Breast epithelium (tissue), 4 donors: ENCODE measurements at places on chromosomes 7 and 10.

DNA sequence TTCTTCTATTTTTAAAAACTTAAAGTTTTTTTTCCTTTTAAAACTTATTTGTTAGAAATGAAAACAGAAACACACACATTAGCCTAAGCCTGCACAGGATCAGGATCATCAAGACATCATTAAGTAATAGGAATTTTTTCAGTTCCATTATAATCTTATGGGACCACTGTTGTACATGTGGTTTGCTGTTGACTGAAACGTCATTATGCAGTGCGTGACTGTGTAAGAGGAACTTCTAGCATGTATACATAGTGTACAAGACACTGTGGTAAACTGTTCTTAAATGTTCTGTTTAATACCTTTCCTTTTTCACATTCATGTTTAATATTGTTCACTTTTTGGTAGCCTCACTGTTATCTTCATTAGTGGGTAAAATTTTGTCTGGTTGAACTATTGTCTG, 12.1 kb downstream of the ENTPD7 start:
- DNase-seq = no peak

DNA sequence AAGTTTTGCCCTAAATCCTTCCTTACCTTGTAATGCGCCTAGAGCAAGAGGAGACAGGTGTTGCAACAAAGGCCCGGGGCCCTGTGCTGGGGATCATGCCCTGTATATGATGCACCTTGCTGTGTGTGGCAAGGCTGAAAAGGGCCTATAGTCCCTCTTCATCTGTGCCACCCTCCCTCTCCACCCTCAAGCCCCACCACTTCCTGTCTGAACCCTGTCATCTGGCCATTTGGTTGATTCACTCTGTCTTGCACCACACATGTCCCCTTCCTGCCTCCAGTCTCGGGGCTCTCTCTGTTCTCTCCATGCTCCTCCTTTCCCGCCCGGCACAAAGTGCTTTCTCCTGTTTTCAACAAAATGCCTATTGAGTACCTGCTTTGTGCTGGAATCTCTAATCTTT, 11.5 kb upstream of the MALSU1 start:
- no peak for DNase-seq

- DNase-seq = no peak
Observed at GRCh38 chr7:54339073-54339472, 203.1 kb upstream of the VSTM2A start.

GRCh38 chr7:44637788-44638594, 31.6 kb downstream of the OGDH start:
- DNase-seq = no peak

GRCh38 chr7:50695026-50695425, 87.7 kb downstream of the GRB10 start:
- no peak for DNase-seq

GRCh38 chr10:131778385-131778784, 122.4 kb upstream of the PPP2R2D start:
- no peak for DNase-seq

GRCh38 chr7:77407906-77408305, 8.2 kb downstream of the GSAP start:
- no peak for DNase-seq

DNA sequence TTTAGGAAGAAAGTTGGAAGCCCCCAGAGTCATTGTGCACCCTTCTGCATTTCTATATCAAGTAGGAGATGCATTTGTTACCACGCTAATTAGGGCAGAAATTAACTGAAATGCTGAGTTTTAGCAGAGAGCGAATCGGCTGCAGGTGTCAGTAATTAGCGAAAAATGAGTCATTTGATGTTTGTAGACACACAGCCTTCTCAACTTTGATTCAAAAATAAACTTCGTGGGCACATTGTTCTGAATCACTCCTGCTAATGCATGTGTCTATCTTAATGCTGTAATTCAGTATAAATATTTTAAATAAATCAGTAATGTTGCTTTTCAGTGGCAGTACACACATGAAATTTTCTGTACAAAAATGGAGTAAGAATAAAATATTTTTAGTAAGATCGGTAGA, 109.5 kb upstream of the CARD11 start:
- no peak for DNase-seq

GRCh38 chr10:3832022-3832786, 47.2 kb upstream of the KLF6 start:
- no peak for DNase-seq

DNA sequence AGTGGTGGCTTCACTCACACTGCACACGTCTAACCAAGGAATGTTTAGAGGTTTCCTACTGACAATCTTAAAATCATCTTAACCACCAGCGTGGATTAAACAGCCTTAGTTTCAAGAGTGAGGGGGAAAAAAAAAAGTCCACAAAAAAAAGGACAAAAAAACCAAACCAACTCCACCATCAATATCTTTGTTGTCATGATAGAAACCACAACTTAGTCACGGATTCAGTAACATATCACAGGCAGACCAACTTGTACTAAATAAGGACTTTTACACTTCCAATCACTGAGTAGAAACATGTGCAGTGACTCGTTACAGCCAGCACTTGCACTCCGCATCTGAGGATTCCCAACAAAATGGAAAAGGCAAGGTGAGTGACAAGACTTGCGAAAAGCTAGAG, 46.5 kb downstream of the FAM171A1 start:
- DNase-seq = no peak

DNA sequence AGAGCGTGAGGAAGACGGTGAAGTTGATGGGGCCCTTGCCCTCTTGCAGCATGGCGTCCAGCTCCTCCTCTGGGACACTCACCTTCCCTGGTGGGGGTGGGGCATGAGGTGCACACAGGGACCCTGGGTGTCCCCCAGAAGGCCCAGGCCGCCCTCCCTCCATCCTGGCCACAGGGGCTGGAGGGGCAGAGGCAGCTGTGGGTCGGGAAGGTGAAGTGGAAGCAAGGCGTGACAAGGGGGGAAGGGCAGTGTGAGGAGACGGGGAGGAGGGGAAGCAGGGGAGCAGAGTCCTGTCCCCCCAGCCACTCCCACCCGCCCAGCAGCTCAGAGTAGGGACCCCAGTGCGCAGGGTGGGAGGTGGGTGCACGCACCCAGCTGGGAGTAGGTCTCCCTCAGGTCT, 791 bp downstream of the MYL7 start:
- no peak for DNase-seq

DNA sequence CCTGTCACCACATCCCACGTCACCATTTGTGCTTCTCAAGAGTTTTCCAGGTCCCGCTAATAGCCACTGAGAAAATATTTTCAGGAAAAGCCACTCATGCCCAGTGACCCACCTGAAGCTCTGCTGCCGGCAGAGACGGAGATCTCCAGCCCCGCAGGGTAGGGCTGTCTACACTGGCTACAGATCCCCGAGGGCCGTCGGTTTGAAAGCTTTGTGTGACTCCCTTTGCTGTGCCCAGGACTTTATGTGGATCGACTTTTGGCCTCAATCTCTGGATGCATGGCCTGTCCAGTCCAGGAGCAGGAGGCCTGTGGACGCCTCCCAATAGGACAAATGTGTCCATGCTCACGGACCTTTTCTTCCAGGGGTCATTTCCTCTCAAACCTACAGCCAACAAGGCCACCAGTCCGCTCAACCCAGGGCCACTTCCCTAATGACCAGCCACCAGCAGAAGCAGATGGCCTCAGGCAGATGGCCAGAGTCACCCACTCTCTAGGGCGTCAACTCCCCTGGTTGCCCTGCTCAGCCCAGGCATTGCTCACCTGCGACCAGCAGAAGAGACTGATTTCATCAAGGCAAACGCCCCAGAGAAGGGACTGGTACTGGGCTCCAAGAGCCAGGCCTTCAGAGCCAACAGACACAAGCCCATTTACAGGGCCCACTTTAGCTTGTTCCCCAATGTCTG, 76.4 kb downstream of the OAT start:
- DNase-seq = peak; percentile 45

DNA sequence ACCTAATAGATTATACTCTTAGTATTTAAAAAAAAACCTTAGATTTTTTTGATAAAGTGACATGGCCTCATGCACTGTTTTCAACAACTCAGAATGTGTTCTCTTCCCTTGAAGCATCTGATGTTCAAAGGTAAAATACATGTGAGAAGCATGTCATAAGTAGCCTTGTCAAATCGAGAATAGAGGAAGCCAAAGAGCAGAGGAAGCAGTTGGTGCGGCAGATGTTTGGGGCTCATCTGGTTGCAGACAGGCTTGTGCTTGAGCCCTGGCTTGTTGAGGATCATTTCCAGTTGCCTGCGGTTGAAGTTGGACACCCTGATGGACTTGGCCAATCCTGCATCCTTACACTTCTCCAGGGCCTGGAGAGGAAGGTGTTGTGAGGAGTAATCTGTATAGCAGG, 59.2 kb downstream of the AKR1E2 start:
- DNase-seq = no peak

- DNase-seq = no peak
Observed at GRCh38 chr10:98402478-98402877, 12.5 kb downstream of the PYROXD2 start.

DNA sequence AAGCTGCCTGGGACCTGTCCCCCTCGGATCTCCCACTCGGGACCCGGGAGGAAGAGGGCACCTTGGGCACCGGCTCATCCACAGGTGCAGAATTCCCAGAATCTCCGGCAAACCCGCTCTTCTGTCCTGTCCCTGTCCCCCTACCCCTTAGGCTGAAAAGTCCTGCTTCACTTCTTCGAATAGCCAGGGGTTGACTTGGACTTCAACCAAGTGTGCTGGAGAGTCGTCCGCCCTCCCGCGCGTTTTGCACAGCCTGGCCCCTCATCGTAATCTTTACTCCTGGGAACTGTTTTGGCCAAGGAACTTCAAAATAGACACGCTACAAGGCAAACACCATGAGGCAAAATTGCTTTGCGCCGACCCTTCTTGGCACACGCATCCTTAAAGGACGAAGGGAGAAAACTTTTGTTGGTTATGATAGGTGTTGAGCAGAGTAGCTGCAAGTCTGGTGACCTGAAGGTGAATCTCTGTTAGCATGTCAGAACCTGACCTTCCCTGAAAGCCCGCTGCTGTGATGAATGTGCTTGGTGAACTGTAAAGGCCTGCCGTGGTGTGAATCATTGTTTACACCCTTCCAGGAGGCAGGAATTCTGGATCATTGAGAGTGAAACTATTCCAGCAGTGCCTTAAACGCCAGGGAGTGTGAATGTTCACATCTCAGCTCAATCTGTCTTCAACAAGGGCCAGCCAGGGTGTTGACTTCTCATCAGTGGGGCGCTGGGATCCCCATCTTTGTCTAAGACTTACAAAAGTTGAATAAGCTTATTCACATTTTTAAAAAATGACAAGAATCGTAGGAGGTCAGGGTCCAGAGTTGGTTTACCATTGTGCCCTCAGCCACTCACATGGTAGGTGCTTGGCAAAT, 589 bp upstream of the RAPGEF5 start:
- DNase-seq = no peak

GRCh38 chr10:113335592-113335991, 217.3 kb upstream of the HABP2 start:
- DNase-seq = no peak

DNA sequence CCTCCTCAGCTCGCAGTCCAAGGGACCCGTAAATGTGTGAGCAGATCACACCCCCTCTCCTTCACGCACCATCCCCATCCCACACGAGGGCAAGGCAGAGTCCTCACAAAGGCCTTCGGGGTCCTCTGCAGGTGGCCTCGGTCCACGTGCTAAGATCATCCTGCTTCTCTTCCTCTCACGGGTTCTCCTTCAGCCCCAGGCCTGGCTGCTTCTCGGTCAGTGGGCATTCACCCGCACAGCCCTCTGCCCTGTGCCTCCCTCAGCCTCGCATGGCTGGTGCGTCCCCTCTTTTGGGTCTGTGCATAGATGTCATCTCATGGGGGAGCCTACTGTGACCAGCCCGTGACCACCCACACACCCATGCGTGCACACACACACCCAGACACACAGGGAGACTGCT, 17.3 kb upstream of the FOXL3 start:
- DNase-seq = no peak

DNA sequence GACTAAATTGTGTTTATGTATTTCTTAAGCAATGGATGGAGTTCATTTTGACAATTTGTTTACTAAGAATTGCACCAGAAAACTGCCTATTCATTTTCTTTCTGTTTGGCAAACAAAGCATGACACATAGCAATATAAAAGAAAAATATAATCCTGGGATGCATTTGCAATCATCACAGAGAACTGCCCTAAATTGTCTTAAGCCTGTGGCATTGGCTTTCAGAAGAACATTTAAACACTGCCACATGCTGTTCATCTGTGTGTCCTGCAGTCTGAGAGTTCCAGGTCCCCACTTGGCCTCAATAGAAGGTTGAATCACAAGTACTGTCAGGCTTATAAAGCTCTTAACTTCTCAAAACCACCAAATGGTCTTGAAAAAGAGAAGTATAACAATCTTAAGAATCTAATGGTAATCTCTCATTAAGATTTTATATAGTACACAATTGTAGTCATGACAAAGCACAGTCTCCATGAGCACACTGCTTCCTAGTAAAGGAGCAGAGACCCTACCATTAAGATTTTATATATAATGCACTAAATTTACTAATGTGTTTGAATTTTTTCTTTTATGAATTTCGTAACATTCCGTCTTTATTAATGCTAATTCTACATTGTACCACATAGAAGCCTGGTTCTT, 29.9 kb downstream of the RNLS start:
- no peak for DNase-seq

- no peak for DNase-seq
Observed at GRCh38 chr10:127161482-127161881, 34.9 kb downstream of the INSYN2A start.

DNA sequence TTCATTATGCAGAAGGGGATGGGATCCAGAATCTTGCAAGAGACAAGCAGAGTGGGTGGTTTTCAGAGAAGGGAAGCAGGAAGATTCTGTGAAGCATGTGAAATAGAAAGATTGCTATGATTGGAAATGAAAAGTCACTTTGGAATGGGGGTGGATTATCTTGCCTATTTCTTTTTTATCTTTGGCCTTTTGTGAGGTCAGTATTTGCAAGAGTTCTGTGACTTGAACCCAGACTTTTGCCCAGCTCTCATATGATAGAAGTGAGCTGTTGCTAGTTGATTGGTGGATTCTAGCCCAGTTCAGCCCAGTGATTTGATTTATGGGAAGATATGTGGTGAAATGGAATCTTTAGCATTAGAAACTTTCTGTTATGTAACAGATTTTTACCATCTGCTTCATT, 17.1 kb downstream of the ENTPD7 start:
- no peak for DNase-seq

DNA sequence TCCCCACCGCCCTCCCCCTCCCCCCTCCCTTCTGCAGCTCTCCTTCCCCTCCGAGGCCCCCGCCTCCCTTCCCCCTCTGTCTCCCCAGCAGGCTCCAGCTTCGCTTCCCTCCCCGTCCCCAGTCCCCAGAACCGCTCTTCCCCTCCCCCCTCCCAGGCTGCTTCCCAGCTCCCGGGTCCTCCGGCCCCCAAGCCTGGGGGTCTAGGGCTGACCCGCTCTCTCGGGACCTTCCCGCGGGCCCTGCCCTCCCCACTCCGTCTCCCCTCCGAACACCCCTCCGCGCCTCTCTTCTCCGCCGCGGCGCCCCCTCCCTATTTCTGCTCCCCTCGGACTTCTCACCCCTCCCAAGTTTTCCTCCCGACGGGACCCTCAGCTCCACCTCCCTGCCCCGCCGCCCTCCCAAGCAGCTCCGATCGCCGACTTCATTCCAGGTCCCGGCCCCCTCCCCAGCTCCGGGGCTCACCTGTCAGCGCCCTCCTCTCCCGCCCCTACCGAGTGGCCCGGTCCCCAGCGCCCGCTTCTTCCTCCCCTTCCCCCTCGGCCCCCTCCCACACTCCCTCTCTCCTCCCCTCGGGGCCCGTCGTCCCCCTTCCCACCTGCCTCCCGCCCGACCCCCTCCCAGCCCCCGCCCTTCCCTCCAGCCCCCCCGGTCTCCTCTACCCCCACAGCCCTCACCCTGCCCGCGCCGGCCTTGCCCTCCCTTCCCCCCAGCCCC, 990 bp downstream of the ZNF467 start:
- DNase-seq = no peak

- DNase-seq = no peak
Observed at GRCh38 chr7:136925556-136925955, 57.1 kb downstream of the CHRM2 start.
